Astrocyte of the spinal cord (primary cell): ENCODE measurements at places on chromosomes 7 and 10.

- no peak for DNase-seq
Observed at GRCh38 chr7:63113713-63114285, 884.9 kb upstream of the ZNF722 start.

- no peak for DNase-seq
Observed at GRCh38 chr10:3415038-3415736, 242.6 kb upstream of the PITRM1 start.

DNA sequence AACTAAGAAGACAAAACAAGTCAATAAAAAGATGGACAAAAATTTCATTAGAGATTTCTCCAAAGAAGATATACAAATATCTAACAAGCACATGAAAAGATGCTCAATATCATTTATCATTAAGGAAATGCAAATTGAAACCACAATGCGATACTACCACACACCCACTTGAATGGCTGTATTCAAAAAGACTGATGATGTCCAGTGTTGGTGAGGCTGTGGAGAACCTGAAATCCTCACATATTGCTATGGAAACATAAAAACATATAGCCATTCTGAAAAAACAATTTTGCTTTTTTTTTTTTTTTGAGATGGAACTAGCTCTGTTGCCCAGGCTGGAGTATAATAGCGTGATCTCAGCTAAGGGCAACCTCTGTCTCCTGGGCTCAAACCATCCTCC is 124.1 kb upstream of the LAMB4 start:
- DNase-seq, result peak; percentile 25

DNA sequence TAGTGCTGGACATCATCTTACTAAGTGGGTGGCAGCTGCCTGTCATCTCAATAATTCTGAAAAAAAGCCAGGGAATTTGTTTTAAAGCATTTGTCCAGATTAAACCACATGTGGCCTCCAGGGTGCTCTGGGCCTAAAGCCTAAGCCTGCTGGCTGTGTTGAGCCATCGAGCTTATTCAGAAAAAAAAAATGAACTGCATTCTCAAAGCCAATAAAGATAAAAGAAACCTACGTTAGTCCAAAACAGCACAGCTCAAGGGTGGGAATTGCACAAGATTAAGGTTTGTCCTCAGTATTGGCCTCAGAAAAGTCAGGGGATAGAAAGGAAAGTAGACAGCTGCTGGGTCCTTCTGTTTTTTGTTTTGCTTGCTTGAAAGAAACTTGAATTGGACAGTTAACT is 22.6 kb upstream of the PRTFDC1 start:
- peak; percentile 69 for DNase-seq

DNA sequence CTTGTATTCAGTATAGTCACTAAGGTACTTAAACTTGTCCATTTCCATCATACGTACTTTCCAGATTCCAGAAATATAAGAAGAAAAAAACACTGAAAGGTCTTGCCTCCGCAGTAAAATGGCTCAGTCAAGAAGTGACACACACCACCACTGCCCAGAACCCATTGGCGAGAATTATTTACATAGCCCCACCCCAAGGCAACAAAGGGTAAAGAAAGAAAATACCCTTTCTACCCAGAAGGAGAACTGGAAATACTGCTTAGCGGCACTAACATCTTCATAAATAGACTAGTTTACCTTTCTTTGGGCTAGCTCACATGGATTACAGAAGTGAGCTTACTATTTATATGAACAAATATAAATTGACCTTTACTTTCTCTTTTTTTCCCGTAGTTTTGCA is 194.0 kb downstream of the PPP1R9A start:
- no peak for DNase-seq

GRCh38 chr7:117803476-117803875 is 69.8 kb downstream of the CTTNBP2 start:
- DNase-seq, result no peak

DNA sequence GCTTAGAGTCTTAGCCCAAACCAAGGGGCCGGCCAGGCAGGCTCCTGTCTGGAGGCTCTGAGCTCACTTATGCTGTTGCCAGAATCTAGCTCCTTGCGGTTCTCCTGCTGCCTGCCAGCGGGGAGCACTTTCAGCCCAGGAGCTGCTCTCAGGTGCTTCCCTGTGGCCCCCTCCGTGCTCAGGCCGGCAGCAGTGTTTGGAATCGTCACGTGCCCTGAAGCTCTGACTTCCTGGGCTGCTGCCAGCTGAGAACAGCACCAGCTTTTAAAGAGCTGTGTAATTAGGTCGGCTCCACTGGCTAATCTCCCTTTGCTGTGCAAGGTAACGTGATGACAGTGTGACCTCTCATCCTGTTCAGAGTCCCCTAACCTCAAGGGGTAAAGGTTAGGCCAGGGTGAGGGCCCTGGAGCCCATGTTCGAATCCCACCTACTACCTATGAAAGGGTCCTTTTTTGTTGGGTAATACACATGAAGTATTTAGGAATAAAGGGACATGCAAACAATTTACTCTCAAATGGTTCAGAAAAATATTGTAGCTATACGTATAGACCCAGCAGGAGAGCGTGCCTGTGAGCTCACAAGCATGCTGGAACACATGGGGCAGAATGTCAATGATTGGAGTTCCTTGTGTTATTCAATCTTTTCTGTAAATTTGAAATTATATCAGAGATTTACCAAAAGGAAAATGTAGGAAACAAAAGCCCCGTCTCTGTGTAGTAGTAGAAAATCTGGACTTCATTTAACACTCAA is 16.6 kb downstream of the ZNF862 start:
- DNase-seq, result peak; percentile 61

- DNase-seq, result no peak
Observed at GRCh38 chr10:86401588-86402282, 35.1 kb upstream of the GRID1 start.

- DNase-seq, result peak; percentile 88
Observed at GRCh38 chr7:116571037-116571436, 46.2 kb downstream of the CAV1 start.

DNA sequence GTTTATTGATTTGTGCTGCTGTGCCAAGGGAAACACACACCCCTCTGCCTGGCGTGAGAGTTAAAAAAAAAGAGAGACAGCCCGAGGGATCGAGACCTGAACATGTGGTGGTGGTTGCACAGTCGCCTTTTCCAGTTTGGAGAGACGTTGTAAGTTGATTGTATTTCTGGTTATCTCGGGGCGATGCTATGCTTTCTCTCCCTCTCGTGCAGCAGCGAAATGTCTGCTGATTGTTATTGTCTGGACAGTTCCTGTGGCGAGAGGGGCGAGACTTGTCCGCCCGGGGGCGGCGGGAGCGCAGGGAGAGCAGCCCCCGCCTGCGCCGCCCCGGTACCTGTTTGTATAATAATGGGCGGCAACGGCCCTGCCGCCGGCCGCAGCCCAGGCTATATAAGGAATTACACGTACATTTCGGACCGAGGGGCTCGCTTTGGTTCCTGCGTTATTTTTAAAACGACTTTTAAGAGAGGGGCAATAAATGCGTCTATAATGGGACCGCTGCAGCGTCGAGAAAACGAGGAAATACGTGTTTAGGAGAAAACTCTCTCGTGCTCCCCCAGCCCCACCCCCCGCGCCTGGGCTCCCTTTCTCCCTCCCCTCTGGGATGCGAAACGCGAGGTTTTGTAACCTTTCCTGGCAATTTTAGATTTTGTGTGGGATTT is 1.7 kb downstream of the ZEB1 start:
- DNase-seq, result peak; percentile 65

GRCh38 chr10:97328646-97329453 is 5.7 kb downstream of the FRAT2 start:
- no peak for DNase-seq

- DNase-seq, result no peak
Observed at GRCh38 chr7:53001221-53001620, 34.2 kb upstream of the POM121L12 start.

- DNase-seq, result no peak
Observed at GRCh38 chr10:61119573-61119972, 175.6 kb upstream of the RHOBTB1 start.

DNA sequence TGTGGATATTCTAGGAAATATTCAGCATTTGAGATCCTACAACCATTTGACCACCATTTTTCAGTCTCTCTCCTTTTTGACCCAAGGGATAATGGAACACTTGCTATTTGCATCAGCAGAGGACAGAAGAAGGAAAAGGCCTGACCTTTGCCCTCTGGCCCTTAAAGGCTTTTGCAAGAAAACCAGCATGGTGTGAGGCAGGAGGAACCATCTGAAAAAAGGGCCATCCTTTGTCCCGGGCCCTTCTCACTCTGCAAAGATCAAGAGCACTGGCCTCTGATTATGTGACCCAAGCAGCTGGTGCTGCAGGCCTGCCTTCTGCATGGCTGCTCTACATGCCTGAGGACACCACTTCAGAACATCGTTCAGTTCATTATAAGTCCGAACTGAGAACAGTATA is 133.3 kb upstream of the STK17A start:
- DNase-seq, result no peak

GRCh38 chr7:128933180-128933891 is 4.4 kb upstream of the IRF5 start:
- no peak for DNase-seq

GRCh38 chr7:157715071-157715937 is 378.5 kb downstream of the DNAJB6 start:
- DNase-seq, result no peak

DNA sequence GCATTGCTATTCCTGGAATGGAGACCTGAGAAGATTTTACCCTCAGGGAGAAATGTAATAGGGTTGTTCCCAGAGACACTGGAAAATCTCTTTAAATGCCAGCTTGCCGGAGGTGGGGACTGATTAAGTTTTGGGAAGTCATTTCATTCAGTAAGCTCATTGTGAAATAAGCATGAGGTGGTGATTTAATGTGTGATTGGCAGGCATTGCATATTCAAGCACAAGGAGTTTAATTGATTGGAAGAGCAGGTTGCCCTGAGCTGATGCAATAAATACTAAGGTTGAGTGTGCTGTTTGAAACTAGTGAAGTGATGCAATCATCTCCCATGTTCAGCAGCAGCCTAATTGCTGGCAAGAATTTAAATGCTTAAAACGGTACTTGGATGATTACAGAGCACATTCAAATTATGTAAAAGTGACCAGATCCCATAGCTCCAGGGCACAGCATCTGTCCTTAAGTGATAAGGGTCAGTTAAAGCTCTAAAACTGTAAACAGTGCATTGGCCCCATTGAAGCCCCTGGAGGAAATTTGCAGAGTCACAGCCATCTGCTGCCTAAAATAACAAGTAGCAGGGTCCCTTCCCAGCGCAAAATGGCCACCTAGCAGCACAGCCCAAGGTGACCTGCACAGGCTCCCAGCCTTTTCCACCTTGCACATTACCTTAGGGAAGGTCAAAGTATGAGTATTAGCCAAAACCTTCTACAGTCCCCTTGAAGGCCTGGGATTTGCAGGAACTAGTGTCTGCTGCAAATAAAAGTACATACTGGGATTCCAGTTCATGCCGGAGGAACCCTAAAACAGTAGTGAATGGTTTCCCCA is 92.1 kb downstream of the CCDC71L start:
- peak; percentile 64 for DNase-seq

DNA sequence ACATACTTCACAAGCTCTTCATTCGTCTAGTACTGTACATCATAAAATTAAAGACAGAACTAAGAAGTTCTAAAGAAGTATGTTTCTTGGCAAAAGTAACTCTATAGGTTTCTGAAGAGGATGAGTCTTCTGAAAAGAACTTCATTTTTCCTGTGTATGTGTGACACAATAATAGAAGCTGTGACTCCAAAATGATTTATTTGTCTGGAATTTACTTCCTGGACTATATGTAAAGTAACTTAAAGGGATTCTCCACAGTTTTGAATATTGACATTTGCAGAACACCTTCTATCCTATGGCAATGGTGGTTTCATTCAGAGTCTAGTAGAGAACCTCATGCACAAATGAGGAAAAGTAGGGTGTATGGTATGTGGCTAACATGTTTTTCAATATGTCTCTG is 19.8 kb upstream of the CLDN12 start:
- DNase-seq, result peak; percentile 55

GRCh38 chr7:110307776-110308175 is 783.2 kb upstream of the LRRN3 start:
- no peak for DNase-seq

GRCh38 chr10:93131986-93132385 is 58.3 kb downstream of the CYP26A1 start:
- peak; percentile 7 for DNase-seq

DNA sequence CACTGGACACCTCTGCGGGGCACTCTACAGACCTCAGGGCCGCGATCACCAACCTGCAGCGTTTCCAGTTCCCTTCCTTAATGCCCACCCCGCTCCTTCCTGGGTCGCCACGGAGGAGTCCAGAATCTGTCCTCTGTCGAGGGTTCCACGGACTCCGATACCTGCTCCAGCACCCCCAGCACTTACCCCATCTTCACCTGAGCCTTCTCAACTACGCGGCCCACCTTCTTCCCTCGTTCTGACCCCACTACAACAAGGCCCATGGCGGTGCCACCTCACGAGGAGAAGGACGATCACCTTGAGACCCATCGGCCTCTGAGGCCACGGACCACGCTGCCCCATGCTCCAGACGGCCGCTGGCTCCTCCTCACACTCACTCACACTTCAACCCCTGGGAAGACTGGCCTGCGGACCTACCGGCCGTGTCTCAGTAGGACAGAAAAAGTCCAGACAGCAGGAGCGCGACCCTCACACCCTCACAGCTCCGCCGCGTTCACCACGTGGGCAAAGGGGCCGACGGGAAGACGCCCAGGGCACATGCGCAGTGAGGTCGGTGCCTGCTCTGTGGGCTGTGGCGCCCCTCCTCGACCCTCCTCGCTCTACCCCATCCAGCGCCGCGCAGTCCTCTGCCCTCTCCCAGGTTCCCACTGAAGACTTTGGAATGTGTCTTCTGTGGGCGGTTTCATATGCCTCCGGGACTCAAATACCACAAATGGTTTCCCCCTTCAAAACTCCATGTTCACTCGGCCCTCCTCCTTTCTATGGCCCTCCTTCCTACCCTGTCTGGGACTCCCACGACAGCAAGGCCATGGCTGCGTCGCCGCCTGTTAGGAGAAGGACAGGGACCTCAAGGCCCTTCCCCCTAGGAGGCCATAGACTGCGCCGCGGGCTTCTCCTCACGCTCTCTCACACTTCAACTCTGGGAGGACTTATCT is 193.9 kb upstream of the PHF14 start:
- no peak for DNase-seq

DNA sequence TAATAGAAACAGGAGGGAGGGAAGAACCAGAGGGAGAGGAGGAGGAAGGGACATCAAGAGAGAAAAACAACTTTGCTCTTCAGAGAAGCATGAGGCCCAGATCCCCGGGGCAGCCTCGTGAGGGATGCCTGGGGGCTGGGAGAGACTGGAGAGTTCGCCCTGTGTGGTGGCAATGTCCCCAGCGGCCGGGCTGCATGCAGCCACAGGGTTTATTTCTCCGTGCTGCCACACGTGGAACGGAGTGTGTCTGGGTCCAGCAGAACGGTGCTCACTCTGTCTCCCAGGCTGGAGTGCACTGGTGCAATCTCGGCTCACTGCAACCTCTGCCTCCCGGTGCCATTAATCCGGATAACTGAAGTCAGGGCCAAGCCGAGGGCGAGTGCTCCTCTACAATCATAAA is 257.7 kb downstream of the ACTR3B start:
- DNase-seq, result no peak

- no peak for DNase-seq
Observed at GRCh38 chr10:76136961-76137360, 705.5 kb downstream of the LRMDA start.

GRCh38 chr7:132568962-132569361 is 7.3 kb downstream of the PLXNA4 start:
- no peak for DNase-seq
